ENCODE measurements at places on chromosomes 11 and 22.
A peak's percentile ranks its signal among the peaks of the same experiment; 100 is the strongest.

- no peak for DNase-seq
Observed at GRCh38 chr22:49097966-49098365, 729.7 kb downstream of the BRD1 start.

GRCh38 chr22:41425660-41426365 is 20.8 kb downstream of the TOB2 start:
- no peak for DNase-seq

- no peak for DNase-seq
Observed at GRCh38 chr11:66015454-66015881, 3.7 kb downstream of the CST6 start.

DNA sequence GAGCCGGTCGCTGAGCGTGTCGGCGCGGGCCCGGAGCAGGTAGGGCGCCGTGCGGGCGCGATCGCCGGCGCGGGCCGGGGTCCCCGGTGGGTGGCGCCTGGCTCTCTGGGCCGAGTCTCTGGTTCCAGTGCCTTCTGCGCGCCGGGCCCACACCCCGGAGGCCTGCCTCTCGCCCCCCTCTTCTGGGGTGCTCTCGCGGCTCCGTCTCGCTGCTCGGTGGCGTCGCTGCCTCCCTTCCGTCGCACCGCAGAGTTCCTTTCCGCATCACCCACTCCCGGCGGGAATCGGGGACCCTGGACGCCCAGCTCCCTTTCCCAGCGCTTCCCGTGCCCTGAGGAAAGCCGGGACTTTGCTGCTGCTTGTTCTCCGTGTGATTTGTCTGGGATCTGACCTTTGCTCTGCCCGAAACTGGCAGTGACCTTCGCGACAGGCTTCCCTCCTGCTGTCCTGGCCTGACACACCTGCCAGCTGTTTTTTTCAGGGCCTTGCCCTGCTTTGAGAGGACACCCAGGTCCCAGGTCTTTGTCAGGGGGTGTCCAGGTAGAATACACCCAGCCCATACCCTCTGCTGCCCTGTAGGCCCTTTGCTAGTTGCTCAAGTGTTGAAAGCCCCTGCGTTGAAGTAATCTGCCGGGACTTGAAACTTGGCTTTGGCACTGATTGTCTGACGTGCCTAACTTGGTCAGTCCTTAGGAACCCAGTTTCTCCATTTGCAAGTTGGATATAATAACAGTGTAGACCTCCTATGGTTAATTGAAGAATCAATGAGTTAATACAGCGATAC is 711 bp downstream of the FDX1 start:
- DNase-seq = no peak

DNA sequence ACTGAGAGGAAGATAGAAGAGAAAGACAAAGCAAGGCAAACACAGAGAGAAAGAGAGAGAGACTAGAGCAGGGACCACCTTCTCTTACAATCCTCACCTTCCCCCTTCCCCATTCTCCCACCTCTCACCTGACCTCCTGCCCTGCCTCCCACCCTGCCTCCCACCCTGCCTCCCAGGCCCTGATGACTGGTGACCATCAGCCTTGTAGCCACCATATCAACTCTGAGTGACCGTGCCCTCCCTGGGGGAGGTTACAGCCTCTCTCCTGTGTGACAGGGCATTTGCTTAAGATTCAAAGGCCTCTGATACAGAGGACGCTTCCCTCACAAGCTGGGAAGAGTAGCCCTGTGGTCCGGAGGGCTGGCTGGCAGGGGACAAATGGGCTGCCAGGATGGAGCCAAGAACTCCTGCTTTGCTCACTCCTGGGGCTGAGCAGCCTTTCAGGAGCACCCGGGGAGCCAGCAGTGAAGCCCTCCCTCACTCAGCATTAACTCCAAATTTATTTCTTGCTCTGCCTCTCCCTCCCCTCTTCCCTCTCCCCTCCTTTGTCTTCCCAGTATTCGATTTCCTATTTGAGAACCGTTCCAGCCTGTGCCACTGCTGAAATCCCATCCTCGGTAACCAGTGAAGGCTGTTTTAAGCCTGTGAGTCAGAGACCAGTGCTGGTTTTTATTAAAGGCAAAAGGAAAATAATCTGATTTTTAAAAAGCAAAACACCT is 125.2 kb upstream of the SYT13 start:
- DNase-seq = no peak

DNA sequence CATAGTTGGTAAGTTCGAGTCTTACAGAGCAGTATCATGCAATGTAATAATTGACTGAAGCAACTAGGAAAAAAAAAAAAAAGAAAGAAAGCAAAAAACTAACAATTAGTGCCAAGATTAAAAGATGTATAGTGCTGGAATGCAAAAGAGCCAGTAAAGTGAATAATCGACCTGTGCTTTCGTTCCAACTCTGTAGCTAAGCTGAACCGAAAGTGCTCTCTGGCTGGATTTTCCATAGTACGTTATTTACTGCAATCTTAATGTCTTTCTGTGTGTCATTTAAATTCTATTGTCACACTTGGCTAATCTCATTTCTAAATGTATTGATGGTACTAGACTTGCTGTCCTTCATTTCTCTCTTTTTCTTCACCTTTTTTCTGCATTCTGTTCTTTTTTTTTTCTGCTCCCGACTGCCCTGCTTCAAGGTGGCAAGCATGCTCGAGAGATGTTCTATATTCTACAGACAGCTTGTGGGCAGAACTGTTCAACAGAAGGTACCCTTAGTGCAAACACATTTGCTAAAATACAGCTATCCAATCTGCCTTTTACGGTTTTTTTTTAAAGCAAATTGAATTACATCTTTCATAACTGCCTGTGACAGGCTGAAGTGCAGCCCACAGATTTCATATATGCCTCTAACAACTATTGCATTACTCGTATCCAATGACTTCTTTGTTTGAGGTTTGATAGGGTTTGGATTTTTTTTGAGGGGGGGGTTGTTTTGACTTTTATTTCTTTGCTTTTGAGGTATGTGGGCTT is 204.2 kb upstream of the MTNR1B start:
- no peak for DNase-seq

DNA sequence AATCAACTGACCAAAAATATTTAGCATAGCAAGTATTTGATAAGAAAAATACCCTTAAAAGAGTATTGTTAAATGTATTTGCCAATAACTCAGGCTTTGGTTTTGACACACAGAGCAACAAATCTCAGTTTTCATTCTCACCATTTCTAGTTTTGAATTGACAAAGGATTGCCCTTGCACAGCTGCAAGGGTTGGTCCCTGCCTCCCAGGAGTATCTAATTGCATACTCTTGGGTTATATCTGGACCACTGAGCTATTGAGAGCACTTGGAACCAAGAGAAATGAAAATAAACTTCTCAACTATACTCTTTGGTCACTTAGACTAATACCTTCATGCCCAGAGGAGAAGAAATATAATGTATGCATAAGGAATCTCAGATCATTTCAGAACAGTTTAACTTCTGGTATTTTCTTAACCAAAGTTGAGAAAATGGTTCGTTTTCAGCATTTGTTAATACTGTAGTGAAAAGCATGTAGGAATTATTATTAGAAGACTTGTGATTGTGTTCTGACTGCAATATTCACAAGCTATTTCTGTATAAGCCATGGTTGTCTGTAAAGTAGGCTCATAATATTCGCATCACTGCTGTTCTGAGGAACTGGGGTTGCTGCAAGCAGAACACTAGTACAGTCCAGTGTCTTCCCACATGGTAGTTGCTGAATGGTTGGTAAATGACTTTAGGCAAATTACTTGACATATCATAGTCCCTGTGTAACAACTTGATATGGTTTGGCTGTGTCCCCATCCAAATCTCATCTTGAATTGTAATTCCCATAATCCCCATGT is 7.9 kb downstream of the C2CD3 start:
- no peak for DNase-seq

- no peak for DNase-seq
Observed at GRCh38 chr11:122486793-122487495, 168.6 kb upstream of the UBASH3B start.

- no peak for DNase-seq
Observed at GRCh38 chr11:117884994-117885393, 8.5 kb upstream of the FXYD6 start.

DNA sequence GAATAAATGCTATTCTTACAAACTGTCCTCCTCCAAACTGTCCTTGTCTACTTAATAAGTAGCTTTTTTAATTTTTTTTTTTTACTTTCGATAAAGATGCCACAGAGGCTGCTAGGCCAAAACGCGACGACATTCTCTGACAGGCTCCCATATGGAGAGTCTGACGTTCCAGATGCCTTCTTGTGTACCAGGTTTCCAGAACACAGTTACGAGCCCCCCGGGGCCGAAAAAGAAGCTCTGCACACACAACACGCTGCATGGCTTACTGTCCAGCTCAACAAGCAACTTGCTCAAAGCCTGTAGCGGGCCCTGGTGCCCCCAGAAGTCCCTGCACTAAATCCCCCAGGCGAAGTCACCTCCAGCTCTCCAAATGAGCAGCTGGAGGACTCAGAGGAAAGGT is 39.3 kb downstream of the LARGE1 start:
- no peak for DNase-seq

DNA sequence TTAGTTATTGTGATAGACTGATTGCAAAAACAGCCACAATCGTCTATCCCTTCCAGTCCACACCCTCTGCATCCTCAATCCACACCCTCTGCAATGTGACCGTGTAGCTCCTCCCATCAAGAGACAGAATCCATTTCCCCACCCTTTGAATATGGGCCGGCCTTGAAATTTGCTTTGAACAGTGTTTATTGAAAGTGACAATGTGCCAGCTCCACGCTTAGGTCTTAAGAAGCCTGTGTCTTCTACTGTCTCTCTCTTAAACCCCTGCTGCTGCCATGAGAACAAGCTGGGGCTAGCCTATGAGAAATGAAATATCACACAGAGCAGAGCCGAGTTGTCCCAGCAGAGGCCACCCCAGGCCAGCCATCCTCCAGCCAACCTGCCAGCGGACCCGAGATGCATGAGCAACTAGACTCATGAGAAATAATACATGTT is 22.3 kb upstream of the MICAL2 start:
- DNase-seq = no peak

DNA sequence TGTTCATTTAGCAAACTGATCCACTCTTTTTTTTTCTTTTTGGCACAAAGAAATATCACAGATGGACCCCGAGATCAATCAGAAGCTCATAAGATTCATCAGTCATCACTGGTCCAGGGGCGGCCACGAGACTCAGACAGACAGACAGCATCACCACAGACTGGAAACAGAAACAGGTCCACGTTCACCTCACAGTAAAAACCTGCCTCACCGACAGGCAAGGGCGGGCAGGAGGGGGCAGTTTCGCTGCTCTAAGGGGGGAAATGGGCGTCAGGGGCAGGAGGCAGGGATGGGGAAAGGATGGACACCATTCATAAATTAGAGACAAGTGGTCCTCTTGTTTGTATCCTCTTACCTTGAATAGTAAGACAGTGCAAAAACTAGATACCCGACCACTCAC is 16.5 kb downstream of the CHST1 start:
- no peak for DNase-seq

- no peak for DNase-seq
Observed at GRCh38 chr11:67211656-67212436, 54.4 kb upstream of the GRK2 start.

DNA sequence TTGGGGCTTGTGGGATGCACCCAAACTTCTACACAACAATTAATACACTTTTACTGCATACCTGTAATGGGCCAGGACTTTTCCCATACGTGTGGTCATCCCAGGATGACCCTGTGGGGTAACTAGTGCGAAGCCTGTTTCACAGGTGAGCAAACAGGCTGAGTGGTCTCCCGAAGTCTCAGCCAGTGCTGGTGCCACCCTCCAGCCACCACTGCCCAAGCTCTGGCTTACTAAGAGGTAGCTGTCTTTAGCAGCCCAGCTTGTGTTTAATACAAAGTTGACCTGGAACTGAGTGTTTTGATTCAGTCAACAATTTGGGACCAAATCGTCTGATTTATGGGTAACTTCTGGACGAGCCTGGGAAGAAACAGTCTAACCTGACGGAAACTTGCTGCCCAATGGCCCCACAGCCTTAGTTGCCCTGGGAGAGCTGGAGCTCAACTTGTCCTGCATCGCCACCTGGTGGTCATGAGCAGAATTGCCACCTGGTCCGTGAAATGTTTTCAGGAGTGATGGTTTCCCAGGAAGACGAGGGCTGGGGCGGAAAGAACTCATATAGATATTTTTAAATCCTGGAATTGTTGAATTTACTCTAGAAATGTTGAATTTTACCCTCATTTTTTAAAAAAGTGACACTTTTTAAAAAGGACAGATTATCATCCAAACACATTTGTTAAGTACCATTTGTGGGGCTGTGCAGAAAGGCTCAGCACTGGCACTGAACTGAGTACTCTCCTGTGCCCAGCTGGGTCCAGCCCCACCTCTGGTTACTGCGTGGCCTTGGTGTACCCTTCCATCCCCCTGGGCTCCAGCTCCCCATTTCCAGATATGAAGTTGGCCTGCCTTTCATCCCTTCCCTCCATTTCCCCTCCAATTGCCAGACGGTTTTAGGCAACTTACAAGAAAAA is 95.5 kb upstream of the PARVA start:
- peak; percentile 56 for DNase-seq
